Fibroblast of lung (primary cell): ENCODE measurements at places on chromosomes 7 and 10.

- peak; percentile 94 for DNase-seq
Measured at GRCh38 chr7:105782391-105783042, 93.9 kb downstream of the ATXN7L1 start.

- no peak for DNase-seq
Measured at GRCh38 chr10:60781661-60782060, 3.4 kb downstream of the CDK1 start.

DNA sequence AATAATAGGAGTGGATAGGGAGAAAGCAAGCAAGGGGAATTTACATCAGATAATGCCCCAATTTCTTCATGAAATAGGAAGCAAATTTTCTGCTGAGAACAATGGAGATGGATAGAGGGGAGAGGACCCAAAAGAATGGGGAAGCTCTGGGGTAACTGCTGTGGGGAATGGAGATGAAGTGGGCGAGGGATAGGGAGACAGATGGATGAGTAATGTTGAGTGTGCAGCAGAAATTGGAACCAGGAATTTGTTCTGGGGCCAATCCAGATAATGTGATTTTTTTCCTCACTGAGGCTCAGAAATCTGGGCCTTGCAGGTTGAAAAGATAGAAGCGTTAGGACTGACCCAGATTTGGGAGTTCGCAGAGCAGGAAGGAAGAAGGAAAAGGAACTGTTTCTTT lies 24.5 kb upstream of the MRC1 start:
- no peak for DNase-seq

DNA sequence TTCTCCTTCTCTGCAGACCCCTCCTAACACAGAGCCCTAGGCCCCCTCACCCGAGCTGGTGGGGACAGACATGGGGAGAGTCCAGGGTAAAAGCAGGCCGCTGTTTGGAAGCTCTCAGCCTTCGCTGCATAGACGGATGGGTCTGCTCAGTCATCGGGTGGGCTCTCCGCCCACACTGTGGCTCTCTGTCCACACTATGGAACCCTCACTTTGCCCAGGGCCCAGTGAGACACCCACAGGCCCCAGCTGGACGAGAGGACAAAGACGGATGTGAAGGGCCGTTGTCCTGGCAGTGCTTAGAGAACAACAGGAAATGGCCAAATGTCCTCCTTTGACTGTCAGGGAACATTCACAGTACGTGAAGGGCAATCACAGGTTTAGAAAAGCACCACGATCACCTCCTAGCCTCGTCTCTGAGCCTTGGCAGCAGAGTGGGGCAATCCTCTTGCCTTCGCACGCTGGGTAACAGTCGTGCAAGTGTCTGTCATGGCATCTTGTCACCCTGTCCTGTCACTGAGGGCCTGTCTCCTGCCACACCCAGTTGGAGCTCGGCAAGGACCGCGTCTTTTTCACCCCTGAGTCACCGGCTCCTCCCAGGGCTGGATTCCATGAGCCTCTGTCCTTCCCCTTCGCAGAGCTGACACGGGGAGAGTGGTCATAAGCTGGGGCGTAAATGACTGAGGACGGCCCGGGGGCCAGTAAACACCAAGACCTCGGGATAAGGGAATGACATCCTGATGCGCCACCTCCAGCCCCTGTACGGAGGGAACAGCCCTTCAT lies 80.6 kb downstream of the PRKAG2 start:
- DNase-seq: peak; percentile 26

DNA sequence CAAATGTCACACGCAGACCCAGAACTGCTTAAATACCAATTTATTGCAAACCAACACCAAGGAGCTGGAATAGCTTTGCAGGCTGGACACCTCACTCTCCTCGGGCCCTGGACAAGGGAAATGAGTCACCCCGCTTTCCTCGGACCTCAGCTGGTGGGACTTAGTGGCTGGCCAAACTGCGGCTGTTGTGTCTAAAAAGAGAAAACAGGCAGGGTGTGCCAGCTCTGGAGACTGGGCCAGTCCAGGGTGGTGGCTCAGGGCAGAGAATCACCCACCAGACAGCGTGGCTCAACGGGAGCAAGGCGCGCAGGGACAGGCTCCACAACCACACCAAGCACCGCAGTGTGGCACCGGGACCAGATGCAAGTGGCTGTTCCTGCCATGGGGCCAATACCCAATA lies 58.2 kb upstream of the CAMK2B start:
- peak; percentile 65 for DNase-seq

GRCh38 chr7:72078301-72078700 lies 333.8 kb downstream of the CALN1 start:
- no peak for DNase-seq

GRCh38 chr10:97053276-97053675 lies 132.5 kb downstream of the SLIT1 start:
- no peak for DNase-seq

DNA sequence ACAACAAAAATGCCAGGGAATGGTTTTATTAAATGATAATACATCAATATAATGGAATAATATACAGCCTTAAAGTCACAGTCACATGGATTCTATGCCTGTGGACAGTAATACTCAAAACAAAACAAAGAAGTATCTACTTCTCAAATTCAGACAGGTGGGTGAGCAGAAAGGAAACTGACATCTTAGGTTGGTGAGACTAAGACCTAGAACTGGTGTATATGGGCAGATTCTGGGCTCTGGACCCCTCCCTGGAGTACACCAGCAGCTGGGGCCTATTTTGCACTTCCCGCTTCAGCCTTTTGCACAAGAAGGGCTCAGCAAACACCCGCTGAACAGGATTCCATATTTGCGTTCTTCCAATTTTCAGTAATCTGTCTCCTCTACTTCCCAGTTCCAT lies 5.4 kb upstream of the FIS1 start:
- DNase-seq: no peak

GRCh38 chr10:46236941-46237681 lies 49.7 kb upstream of the ANTXRL start:
- DNase-seq: no peak

DNA sequence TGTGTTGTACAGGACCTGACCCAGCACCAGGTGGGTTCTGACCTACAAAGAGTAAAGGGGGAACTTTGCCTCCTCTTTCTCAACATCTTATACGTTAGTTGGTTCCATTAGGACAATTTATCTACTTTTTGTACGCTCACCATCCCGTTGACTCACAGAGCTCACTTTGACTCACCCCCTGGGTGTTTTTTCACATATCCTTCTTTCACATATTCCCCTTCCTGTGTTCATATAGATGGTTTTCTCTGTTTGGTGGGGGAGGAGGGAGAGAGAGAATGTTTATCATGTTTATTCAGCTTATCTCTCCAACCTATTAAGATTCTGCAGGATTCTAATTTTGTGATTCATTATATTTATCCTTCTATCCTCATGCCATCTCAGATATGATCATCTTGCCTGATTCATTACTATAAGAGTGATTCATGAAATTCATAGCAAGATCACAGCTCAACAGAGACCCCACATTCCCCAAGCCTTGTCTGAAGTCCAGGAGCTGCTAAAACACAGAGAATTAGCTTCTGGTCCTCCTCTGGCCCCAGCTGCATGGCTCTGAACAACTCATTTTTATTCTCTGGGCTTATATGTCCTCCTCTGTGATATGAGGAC lies 37.2 kb downstream of the PRSS2 start:
- no peak for DNase-seq

DNA sequence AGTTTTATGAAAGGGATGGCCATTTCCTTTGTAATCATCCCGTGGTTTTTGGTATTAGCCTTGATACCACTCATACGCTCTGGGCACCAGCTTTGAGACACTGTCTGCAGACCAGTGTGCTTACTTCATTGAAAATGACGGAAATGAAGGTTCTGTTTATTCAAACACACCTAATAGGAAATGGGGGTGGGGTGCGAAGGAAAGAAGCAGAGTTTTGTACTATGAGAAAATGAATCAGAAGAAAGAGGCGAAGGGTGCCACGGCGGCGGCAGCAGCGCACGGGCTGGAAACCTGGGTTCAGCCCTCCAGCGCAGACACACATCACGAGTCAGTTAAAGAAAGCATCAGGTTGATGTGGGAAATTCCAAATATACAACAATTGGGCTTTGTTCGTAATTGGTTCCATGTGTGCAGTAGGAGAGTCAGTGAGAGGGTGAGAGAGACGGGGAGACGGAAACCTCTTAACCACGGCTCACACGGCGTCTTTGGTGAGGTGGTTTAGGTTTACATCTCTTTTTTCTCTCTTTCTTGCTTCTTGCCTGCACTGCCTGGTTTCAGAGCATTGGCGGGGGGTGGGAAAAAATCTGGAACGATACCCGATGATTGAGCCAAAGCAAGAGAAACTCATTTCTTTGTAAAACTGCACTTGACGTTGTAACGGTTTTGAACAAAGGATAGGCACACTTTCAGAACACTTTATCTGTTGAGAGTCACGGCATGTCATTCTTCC lies 321.2 kb downstream of the FRMD4A start:
- peak; percentile 91 for DNase-seq

DNA sequence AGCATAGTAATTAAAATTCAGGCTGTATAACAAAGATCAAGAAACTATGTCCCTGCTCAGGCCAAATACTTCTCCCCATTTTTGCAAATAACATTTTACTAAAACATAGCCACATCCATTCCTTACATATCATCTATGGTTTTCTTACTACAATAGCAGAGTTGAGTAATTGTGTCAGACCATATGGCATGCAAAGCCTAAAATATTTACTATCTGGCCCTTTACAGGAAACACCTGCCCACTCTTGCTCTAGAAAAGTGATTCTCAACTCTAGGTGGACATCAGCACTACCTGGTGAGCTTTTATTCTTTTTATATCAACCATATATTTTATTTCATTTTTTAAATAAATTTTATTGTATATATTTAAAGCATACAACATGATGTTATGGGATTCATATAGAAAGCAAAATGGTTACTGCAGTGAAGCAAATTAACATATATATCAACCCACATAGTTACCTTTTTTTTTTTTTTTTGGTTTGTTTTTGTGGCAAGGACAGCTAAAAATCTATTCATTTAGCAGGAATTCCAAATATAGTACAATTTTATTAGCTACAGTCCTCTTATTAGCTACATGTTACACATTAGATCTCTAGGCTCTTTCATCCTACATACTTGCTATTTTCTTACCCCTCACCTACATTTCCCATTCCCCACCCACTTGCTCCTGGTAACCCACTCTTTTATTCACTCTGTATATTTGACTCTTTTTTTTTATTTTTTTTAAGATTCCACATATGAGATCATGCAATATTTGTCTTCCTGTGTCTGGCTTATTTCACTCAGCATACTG lies 19.6 kb downstream of the ABI1 start:
- no peak for DNase-seq

DNA sequence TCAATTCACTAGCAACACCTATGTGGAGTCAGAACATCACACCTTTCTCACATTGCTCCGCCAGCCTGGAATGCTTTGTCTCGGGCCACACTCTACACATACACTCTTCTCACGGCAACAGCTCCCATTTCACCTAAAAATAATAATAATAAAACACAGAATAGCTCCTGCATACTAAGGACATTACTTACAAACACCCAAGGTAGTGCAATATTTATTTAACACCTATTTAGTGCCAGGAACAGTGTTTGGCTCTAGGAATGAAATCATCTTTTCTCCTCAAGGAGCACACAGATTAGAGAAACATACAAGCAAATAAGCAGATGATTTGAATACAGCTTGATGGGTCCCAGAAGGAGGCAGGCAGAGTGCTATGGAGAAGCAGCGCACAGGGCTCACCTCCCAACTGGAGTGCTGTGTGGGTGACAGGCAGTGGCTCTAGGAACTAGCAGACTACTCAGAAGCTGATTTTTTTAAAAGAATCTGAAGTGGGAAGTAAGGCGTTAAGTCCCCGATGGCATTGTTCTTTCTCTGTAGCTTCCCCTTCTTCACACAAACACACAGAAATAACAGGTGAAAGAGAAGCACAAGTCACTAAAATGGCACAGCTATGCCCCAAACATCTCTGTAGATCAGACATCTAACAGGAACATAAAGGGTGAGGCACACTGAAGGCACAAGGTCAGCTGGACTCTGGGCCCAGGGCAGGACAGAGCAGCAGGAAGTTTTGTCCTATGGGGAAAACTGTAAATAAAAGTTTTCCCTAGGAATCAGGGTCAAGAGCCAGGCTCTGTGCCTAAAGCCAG lies 16.7 kb downstream of the USP6NL start:
- no peak for DNase-seq
